ENCODE measurements at places on chromosomes 5 and 9.

- no peak for DNase-seq
Measured at GRCh38 chr5:144076521-144077083, 93.9 kb downstream of the YIPF5 start.

DNA sequence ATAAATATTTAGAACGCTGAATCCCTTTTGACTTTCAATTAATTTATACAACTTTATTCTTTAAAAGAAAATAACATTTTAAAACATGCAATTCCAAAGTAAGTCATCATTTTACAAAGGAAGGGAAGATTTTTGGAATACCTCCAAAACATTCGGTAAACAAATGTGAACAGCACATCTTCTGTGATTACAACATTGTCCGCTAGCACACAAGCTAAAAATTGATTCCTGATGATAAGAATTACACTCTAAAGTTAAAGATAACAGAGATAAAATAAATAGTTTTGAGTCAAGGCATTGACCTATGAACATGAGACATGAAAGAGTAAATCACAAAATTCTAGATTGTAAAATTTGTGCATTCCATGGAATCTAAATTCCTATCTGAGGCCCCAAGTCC, 56.2 kb upstream of the TRAF1 start:
- no peak for DNase-seq

- no peak for DNase-seq
Measured at GRCh38 chr5:99239826-99240360, 311.1 kb upstream of the CHD1 start.

GRCh38 chr9:37939575-37940095, 35.7 kb upstream of the SLC25A51 start:
- no peak for DNase-seq

GRCh38 chr9:109448223-109448622, 49.9 kb downstream of the PTPN3 start:
- no peak for DNase-seq

- no peak for DNase-seq
Measured at GRCh38 chr5:10932426-10932825, 171.4 kb upstream of the DAP start.
